ENCODE measurements at places on chromosomes 6 and 20.

DNA sequence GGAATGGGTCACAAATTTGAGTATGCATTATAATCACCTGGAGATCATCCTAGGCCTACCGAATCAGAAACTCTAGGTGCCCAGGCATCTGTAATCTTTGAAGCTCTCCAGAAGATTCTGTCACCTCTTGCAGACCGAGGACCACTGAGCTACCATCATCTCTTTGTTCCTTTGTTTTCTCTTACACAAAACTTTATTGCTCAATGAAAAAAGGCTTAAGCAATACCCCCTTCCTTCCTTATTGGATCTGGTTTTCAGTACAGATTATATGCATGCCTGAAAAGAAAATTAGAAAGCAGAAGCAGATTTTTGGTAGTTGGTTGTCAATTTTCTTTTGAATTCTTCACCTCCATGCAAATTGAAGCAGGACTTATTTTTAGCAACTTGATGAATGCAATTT is 31.3 kb downstream of the STX11 start:
- no peak for DNase-seq

DNA sequence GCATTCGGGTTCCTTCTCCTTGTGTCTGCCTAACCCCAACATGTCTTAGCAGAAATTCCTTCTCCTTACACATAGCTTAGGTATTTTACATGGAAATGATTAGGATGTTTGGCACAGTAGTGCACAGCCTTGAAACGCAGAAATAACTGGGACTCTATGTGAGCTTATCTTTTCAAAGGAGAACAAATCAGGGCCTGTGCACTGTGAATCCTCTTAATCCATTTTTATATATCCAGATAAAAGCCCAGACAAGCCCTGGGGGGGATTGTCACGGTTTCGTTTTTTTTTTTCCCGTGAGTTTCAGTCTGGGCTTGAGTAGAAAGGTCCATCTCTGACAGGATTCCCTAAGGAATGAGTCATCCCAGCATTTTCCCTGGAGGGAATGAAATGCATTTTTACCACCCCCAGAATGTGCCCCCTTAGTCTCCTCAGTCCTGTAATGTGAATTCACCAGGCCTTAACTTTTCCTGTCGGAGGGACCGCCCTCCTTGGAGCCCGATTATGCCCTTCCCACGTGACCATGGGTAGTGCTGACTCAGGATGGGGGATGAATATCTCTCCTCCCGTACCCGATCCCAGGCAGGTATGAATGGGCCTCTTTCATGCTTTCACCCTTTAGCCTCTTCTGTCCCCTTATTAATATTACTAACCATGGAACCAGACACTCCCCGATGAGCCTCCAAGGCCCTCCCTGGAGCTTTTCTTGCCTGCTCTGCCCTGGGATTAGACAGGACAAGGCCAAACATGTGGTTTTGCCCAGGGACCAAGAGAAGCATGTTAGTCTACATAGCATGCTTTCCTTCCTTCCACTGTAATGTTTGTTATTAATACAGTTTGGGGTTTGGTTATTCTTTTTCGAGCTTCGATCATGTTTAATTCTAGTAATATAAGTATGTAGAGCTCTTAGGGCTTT is 23.9 kb upstream of the NAA20 start:
- DNase-seq = no peak

DNA sequence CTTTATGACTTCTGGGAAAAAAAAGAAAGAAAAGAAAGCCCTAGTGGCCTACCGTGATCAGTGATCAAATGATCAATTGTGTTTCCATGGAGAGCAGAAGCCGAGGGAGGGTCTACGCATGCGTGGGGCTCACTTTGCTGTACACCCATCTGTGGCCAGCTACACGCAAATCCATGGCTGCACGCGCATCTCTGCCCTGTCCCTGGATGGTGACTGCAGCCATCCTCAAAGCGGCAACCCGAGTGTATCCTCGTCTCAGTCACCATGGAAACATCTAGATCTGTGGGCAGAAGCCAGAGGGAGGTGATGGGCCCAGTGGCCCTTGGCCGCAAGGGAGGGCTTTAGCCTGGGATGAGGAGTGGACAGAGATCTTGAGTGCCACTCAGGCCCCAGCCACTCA is 785 bp upstream of the ULBP3 start:
- DNase-seq = no peak

DNA sequence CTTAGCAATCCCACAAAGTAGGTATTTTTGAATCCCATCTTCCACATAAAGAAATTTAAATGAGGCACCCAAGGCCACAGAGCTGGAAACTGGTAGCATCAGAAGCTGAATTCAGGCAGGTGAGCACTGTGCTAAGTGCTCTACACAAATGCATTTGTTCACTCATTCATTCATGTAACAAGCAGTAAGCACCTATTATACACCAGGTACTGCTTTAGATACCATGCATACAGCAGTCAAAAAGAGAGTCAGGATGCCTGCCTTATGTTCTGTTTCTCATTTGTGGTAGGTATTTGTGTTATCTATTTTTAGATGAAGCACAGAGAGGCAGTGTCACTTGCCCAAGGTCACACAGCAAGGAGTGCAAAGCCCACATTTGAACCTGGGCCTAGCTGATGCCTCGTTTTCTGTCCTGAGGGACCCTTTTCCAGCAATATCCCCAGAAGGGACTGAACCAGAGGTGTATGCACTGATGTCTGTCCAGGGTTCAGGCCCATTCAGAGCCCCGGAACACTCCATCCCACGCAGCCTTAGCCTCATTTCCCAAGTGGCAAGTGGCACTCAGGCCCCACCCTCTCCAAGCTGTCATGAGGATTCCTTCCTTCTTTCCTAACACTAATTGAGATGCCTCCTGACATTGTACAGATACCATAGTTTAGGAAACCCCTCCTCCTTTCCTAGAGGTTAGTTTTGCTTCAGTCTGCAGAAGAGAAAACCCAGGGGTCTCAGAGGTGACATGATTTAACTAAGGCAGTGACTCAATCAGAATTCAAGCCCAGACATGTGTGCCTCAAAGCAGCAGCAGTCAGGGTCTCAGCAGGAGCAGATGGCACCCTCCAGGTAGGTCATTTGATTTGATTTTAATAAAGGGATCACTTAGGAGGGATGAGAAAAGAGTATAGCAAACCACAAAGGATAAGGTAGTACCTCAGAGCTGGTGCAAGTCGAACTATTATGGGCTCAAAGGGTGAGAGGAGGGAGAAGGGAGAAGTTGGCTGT is 61.2 kb upstream of the SIRPA start:
- DNase-seq = no peak

DNA sequence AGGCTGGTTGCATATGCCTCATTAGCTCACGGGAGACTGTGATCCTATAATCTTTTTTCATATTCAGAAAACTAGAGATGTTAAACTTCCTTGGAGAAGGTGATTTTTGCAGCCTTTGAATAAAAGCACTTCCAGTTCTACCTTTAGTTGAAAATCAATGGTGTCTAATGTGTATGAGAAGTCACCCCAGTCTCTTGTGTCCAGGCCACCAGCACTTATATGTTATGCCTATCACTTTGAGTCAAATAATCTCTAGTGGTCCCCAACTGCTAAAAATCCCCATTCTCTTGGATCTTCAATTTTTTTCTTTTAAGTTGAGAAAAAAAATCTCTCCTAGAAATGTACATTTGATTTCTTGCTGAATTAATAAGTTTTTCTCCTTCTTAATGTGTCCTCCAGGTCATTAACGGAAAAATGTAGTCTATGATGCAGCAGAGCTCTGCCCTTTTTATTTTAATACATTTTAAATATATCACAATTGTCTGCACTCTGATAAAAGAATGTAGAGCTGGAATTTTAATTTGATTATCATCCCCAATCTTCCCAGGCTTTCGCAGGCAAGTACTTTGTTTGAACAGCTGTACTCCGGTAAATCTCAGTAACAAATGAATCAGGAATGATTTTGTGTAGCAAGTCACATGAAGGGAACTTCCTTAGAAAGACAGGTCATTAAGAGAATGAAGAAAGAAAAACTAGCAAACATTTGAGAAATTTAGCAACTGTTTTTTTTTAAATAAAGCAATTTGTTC is 147.0 kb downstream of the SOX4 start:
- no peak for DNase-seq

GRCh38 chr20:38141204-38141888 is 23.7 kb downstream of the TGM2 start:
- no peak for DNase-seq

GRCh38 chr6:71886184-71887005 is at the start of gene RIMS1:
Gene RIMS1 (plus strand): TSS chr6:71886550. CDS start chr6:71887024, 474 bp downstream.
- DNase-seq = no peak

DNA sequence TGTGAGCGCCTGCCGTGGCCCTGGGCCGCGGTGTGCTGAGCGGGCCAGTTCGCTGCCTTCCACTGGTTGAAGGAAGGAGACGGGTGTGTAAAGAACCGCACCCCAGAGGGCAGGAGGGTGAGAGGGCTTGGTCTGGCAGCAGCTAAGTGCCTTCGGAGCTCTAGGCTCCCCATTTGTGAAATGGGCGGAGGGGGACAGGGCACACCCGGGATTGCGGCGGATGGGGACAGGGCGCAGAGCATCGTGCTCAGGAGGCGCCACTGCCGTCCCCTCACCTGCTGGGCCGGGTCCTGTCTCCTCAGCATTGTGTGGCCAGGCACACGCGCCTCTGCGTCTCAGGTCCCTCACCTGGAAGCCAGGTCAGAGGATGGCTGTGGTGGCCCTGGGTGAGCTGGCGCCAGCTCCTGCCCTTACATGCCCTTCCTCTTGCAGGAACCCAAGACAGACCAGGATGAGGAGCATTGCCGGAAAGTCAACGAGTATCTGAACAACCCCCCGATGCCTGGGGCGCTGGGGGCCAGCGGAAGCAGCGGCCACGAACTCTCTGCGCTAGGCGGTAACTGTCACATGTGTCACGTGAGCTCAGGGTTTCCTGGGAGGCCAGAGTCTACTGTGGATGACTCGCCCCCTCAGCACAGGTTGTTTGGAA is 3.1 kb downstream of the ADRM1 start:
- no peak for DNase-seq

DNA sequence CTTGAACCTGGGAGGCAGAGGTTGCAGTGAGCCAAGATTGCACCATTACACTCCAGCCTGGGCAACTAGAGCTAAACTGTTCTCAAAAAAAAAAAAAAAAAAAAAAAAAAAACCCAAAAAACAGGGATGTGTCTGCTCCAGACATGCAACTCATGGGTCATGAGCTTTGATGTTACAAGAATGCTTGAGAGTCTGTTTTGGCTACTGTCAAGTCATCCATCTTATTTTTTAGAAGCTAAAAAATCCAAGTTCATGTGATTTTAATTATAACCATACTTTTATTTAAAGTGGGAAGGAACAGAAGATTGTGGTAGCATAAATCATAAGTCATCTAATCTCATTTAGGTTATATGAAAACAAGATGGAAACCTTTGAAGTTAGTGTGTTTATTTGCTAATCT is 120.6 kb downstream of the PDE7B start:
- DNase-seq = no peak

DNA sequence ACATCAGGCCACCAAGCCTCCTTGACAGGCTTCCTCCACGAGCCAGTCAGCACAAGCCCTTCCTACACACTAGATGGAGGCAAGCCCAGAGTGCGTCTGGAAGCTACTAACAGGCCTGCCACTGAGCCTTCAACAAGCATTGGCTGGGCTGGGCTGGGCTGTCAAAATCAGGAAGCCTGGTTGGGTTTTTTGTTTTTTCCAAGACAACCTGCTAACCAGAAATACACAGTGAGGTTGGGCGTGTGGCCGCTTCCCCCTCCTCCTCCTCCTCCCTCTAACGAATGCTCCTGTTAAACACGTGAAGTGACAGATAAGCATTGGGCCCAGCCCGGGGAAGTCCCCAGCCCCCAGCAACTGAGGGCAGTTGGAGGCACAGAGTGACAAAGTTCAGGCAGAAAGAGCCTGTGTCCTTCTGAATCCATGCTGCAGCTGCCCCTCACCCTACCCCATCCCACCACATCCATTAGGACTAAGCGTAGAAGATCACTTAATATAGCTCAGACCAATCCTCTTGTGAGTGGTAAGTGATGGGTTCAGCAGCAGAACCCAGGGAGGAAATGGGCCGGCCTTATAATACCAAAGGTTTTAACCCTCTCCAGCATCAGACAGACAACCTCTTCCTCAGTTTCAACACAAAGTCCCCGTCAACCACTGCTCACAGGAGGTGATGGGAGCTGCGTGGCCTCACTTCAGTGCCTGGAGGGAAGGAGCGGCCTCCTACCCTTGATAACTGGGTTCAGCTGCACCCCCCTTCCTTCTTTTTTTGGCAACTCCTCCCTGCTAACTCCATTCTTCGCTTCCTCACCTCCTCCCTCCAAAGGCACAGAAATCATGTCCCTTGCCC is 1.1 kb downstream of the NFATC2 start:
- peak; percentile 87 for DNase-seq

DNA sequence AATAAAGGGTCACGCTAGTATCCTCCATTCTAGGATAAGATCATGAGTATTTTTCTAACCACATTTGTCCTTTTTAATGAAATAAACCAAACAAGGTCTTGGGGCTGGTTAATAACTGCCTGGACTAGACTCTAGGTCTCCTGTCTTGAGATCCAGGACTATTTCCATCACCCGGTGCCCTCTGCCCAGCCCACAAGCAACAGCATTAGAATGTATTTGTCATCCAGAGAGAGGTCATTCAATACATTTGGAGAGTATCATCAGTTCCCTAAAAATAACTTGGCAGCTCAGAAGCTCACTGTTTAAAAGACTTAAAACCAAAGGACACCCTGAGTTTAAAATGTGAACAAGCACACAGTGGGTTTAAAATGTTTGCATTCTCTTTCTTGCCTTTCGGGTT is 4.4 kb upstream of the RBM24 start:
- DNase-seq = no peak

- no peak for DNase-seq
These were observed 145.8 kb downstream of the INSM1 start for GRCh38 chr20:20513720-20514119.

DNA sequence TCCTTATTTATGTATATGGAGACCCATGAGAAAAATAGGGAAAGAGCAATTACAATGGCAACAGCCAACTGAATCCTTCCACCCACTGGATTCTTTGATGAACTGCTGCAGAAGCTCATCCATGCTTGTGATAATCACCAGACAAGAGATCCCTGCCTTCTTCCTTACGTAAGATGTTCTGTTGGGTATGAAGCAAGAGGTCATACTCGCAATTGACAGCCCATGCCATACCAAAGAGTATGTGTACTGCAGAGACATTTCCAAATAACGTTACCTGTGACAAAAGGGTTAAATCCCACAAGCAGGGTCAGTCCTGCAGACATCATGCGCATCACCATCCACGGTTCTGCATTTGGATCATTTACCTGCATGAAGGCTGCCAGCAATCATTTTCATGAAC is 27.8 kb downstream of the ELOVL5 start:
- no peak for DNase-seq

GRCh38 chr6:134041093-134041492 is 11.3 kb downstream of the SLC2A12 start:
- DNase-seq = no peak

DNA sequence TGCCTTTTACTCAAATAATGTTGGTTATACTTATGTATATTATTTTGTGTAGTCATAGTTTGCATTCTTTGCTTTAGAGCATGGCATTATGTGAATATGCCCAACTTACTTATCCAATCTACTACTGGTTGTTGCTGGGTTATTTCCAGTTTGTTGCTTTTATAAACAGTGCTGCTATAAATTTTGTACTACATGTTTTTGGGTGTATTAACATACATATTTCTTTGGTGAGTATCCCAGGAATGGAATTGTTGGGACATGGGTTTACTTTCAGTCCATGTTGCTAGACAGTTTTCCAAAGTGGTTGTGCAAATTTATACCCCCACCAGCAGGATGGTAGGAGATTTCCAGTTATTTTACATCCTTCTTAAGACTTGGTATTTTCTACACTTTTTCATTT is 157.1 kb upstream of the THEMIS start:
- DNase-seq = no peak

- DNase-seq = no peak
These were observed 2.3 kb downstream of the SUPT3H start for GRCh38 chr6:45375449-45375848.

- DNase-seq = no peak
These were observed 622.3 kb upstream of the ADGRB3 start for GRCh38 chr6:68012822-68013221.

- DNase-seq = no peak
These were observed 88.6 kb upstream of the TMEM181 start for GRCh38 chr6:158471339-158471738.

Data from activated naive CD4-positive, alpha-beta T cell treated with Interleukin-2 at 50 U/mL for 16 hours (primary cell).